ENCODE measurements at places on chromosomes 2 and 18.
A peak's percentile ranks its signal among the peaks of the same experiment; 100 is the strongest.

DNA sequence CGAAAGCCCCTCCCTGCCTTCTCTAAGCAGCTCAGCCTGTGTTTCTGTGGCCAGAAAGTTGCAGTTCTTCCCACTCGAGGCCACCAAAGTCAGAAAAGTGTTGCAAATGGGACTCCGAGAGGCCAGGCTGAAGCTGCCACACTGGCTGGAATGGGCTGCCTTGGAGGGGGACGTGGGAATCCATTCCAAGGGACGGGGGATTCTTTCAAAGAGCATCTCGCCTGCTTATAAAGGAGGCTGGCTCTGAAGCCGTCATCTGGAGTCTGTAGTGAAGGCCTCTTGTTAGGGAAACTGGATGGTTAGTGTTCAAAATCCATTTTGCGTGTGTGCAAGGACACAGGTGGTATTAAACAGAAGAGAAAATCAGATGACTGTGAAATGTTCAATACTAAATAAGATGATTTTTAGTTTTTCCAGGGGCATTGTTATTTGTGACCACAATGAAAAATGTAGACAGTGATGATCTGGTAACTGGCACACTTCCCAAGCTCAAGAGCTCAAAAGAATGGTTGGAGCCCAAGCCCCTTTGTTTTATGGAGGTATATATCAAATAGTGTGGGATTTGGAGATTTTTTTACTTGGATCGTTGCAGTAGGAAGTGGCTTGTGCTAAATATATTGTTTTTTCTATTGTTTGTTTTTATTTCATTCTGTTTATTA lies 782 bp downstream of the FAM228B start:
- DNase-seq, result no peak

GRCh38 chr2:203328760-203329540 lies 756 bp downstream of the ABI2 start:
- no peak for DNase-seq

GRCh38 chr2:102313025-102313424 lies 1.7 kb downstream of the IL1RL1 start:
- no peak for DNase-seq

GRCh38 chr18:24837066-24837465 lies 376.6 kb downstream of the HRH4 start:
- no peak for DNase-seq

- DNase-seq, result no peak
These were observed 331.8 kb upstream of the VWC2L start for GRCh38 chr2:214079032-214079431.

DNA sequence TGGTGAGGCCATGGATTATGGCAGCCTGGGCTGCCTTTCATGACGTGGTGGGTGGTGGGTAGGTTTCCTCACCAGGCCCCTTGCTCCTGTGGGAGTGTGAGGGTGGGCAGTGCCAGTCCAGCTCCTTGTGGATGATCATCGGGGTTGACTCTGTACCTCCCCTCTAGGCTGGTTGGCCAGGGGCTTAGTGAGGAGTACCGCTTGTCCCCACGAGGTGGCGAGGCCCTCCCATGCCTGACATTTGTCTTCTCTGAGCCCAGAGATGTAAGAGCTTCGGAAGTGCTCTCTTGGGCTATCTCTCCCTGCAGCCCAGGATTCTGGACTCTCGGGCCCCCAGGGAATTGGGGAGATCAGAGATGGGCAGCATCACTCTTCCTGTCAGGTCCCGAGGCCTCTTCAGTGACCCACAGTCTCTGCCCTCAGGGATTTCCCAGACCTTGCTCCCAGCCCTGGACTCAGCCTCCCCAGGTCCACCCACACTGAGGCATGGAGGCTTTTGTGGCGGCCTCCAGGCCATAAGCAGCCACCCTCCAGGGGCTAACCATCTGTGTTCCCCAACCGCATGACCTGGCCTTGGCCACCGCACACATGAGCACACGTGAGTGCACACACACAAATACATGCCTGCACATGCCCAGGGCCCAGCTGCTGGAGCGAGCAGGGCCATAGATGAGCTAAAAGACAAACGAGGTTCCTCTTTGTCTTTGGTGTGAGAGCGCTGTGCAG lies 6.5 kb downstream of the SPR start:
- DNase-seq, result no peak

DNA sequence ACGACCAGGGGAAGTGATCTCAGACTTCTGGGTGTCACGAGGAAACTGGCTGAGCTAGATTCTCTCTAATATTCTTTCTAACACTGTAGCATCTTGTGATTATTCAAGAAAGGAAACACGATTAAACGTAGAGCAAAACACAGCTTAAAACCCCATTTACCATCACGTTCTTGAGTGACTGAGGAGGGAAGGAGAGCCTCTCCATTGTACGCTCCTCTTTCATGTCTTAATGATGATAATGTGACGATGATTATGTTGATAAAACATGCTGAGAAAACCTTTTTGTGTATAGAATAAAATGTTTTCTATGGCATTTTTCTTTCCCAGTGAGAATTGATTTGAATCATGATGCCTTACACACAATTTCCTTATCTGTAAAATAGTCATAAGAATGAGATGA lies 705.6 kb upstream of the ID2 start:
- DNase-seq, result no peak

DNA sequence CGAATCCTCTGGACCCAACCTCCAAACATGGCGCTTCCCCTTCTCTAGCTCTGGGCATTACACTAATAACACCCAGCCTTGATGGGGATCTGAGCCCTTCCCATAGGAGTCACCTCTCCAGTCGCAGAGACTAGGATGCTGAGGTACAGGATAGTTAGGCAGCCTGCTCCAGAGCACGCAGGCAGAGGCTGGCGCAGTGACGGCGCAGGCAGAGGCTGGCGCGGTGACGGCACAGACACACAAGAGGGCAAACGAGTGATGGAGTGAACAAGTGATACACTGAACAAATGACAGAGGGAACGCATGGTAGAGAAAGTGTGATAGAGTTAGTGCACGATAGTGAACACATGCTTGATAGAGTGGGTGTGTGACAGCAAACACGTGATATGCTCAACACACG lies 518.5 kb downstream of the EIPR1 start:
- no peak for DNase-seq

GRCh38 chr2:197307933-197308521 lies 2.6 kb downstream of the ANKRD44 start:
- no peak for DNase-seq

DNA sequence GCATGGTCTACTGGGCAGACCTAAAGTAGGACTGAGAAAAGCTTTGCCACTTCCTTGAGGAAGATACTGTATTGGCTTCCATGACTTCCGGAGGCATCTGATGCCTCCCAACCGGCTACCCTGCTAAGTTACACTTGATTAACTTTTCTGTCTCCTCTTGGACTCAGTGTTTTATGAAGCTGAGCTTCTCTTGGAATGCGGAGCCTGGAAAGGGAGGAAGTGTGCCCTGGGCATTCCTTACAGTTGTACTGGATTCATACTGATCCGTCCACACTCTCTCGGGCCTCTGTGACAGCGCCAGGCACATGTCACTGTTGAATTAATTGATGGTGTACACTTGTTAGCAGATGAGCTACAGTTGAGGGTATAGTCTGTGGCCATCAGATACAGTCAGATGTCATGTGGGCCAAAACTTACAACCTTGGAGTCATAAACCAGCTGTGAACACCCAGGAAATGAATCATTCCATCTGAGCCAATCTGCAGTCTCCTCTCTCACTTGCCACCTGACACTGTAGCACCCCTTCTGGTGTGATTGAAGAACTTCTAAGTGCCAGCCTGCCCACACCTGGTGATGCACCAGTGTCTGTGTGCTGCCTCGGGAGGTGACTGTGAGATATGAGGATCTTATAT lies 122.5 kb downstream of the FHOD3 start:
- DNase-seq, result no peak

GRCh38 chr18:79948719-79949411 lies 2.6 kb downstream of the SLC66A2 start:
- DNase-seq, result no peak

GRCh38 chr18:2557536-2557935 lies 13.8 kb downstream of the METTL4 start:
- no peak for DNase-seq

DNA sequence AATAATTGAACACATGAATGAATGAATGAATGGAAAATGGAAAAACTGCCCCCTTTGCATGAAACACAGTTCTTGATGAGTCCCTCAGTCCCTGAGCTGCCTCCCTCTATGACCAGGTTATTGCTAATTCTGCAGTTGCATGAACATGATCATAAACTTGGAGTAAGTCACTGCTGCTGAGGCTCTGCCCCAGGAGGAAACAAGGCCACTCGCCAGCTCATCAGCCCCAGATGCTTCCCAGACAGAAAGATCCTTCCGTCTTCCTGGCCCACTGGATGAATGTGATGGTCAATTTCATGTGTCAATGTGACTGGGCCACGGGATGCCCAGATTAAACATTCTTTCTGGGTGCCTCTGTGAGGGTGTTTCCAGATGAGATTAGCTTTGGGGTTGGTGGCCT lies 16.4 kb downstream of the GPR45 start:
- no peak for DNase-seq

GRCh38 chr2:51013933-51014526 lies 17.9 kb downstream of the NRXN1 start:
- DNase-seq, result no peak

DNA sequence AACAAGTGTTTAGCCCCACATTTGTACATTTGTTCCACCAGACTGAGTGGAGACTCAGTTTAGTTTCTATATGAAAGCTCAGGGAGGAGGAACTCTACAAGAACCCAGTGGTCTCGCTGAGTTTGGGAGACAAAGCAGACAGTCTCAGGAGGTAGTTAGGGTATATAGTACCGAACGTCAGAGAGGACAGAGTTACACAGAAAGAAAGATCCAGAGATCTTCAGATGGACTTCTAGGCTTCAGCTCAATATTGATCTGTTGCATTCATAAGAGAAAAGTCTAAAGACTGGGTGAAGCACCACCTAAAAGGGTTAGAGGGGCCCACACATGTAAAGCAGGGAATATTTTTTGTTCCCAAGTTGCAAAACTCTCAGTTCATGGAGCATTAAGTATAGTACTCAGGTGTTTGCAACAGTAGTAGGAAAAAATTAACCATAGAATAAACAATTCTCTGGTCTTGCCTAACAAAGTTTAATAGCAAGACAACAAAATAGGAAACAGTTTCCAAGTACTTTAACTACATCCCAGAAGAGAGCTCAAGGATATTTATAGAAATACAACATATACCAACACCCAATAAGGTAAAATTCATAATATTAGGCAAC lies 4.2 kb downstream of the TFPI start:
- no peak for DNase-seq

GRCh38 chr18:70031221-70031620 lies 83.5 kb upstream of the CD226 start:
- DNase-seq, result no peak

GRCh38 chr2:202337151-202337550 lies 39.0 kb upstream of the BMPR2 start:
- no peak for DNase-seq

- no peak for DNase-seq
These were observed 17.5 kb downstream of the MGAT4A start for GRCh38 chr2:98713332-98714015.

DNA sequence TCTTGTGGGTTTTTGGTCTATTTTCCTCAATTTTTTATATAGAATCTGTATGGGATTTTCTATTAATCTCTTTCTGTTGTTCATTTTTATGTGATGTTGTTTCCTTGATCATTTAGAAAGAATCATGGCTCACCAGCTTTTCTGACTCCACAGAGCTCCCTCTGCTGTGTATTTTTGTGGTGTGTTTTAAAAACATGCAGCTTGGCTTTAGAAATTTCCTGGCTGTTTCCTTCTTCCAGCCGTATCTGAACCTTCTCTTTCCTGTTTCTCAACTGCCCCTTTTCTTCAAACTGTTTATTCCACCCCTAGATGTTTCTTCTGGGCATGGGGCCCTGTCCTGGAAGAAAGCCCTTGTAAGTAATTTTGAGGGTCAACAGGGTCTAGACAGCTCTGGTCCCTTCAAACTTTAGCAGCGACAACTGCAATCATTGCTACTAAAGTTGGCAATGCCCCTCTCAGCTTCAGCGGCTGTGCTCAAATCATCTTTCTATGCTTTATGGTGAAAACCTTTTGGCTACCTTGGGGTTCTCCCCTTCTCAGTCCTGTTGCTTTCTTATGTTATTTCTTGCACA lies 17.6 kb upstream of the COPS8 start:
- DNase-seq, result no peak

DNA sequence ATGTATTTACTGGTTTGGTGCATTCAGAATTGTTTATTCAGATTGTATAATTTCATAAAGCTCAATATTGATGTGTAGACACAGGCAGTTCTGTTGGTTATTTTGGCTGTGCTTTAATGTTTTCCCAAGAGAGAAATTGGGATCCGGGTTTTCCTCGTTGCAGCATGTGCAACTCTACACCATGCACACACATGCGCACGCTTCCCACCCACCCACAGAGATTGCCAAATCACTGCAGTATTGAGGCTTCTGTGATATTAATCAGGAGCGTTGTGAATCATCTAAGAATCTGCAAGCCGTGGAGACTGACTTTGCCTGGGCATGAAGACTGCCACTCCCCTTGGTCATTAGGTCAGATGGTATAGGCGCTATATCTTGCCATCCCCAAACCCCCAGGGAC lies 571.5 kb downstream of the SLC4A3 start:
- peak; percentile 2 for DNase-seq

GRCh38 chr2:182541268-182541667 lies 114.4 kb upstream of the PDE1A start:
- DNase-seq, result no peak

GRCh38 chr2:74364533-74365505 lies 15.3 kb downstream of the DCTN1 start:
- DNase-seq, result no peak

GRCh38 chr2:112829961-112830681 lies 6.5 kb downstream of the IL1B start:
- no peak for DNase-seq

- DNase-seq, result no peak
These were observed 36.6 kb downstream of the PHLPP1 start for GRCh38 chr18:62751977-62752376.

DNA sequence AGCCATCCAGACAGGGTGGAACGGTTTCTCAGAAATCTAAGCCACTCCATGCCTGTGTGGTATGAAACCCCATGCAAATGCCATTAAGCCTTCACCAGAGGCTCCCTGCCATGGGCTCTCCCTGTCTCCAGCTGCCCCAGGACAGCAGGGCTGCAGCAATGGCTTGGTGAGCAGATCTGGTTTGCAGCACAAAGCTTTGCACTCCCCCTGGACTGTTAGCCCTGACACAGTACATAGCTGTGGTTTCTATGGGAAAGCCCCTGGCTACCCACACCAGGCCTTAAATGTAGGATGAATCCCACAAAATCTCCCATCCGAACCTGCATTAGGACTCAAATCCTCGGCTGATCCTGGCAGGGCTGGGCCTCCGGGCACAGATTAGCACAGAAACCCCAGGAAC lies 291.6 kb downstream of the TNS1 start:
- no peak for DNase-seq

DNA sequence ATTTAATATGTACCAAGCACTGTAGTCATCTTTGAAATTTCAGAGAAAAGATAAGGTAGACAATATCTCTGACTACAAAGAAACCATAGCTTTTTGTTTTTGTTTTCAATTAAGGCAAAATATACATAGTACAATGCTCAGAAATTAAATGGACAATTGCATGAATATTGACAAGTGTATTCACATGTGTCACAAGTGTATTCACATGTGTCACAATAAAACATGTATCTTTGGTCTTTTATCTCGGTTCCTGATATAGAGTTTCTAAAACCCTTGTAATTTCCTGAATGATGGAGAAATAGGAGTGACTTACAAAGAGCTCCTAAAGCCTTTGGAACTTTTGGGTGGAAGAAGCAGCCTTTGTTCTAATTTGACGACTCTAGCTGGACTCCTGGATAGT lies 756.4 kb downstream of the EPHA4 start:
- DNase-seq, result no peak
